ENCODE measurements at places on chromosomes 11 and 22. TPM values are rescaled to one million over a fixed set of nuclear protein-coding genes. Genes with fewer than 3 reads are reported as not detected.

SLC22A6 gene
- not detected for total RNA-seq

SAA4 gene
- not detected for total RNA-seq

MS4A7 gene
- not detected for total RNA-seq

CHADL gene
- 3.1 TPM for total RNA-seq

ANKK1 gene
- total RNA-seq, result under 0.01 TPM

MEN1 gene
- 13.7 TPM for total RNA-seq

BRMS1 gene
- 50.6 TPM for total RNA-seq

ADAMTS15 gene
- 23.4 TPM for total RNA-seq

TRIM34 gene
- 17.8 TPM for total RNA-seq

TMEM191B gene
- total RNA-seq, result 4.1 TPM

GRIA4 gene
- total RNA-seq, result 0.50 TPM

IL18 gene
- 0.17 TPM for total RNA-seq

API5 gene
- 69.1 TPM for total RNA-seq

STX5 gene
- total RNA-seq, result 44.9 TPM

KRTAP5-10 gene
- total RNA-seq, result not detected

Measured in fibroblast of lung (primary cell).